ENCODE measurements at places on chromosomes 5 and 9.

- no peak for DNase-seq
Observed at GRCh38 chr5:61811052-61811451, 479.0 kb downstream of the ZSWIM6 start.

DNA sequence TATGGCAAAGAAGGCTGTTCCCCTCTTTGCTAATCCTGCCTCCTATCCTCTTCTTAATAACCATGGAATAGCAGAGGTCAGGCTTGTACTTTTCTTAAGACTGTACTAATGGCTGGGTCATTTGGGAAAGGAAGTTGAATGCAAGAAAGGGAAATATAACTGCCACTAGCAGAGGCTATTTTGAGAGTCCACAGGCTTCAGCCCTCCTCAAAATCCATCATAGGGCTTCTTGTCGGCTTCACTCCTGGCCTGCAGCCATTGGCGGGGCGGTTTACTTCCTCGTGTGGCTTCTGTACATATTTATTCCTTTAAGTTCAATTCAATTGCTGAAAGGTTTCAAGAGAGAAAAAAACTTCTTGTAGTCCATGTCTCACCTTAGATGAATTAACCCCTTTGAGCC lies 2.8 kb upstream of the PARP8 start:
- no peak for DNase-seq

GRCh38 chr5:11946317-11946716 lies 42.1 kb upstream of the CTNND2 start:
- DNase-seq: no peak

- no peak for DNase-seq
Observed at GRCh38 chr5:139836469-139837208, 41.0 kb downstream of the PSD2 start.

- DNase-seq: no peak
Observed at GRCh38 chr5:172388246-172388733, 66.0 kb downstream of the SH3PXD2B start.

DNA sequence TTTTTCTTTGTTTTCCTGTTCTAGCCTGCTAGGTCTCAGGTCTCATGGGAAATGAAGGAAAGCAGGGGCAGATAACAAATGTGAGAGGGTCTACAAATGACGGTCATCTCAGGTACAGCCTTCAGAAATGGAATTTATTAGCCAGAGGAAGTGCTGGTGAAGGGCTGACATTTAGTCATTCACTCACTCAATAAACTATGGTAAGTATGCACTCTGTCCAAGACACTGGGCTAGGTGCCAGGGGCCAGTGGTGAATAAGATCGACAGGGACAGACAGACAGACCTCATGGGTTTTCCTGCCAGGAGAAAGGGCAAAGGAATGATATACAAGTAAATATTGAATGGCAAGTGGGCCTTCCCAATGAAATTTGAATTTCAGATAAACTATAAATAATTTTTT lies 6.3 kb downstream of the PDE6A start:
- no peak for DNase-seq

DNA sequence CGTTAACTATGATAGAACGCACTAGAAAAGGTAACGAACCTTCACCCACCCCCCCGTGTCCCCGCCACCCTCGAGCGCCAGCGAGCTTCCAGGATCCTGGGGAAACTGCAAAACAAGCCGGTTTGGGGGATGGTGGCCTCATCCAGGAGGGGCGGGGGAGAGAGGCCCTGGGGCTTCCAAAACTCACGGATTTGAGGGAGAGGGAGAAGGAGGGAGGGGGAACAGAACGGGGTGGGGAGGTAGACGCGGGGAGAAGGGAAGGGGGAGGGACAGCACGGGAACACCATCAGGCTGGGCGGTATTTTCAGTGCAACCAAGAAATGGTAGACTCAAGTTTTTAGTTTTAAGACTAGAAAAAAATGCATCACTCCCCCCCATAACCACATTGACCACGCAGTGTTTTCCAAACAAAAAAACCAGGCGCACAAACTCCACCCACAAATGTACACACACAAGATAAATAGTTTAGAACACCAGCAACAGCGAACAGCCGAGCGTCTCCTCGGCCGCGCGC lies 1.4 kb downstream of the NRARP start:
- peak; percentile 76 for DNase-seq

DNA sequence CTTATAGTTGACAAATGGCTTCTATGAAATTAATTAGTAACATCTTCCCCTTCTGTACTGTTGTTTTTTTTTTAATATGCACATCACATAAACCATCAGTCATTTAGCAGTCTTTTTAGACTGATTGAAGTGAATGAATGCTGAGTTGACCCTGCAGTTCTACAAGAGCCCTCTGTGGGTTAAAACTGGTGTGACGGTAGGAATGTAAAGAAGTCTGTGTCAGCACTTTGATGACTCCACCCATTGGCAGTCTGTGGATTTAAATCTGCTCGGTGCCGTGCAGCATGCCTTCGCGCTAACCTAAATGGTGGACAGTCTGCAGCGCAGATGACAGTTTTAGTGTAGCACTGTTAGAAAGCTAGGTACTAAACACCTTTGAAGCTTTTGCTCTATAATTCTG lies 3.1 kb downstream of the GTF3C4 start:
- DNase-seq: peak; percentile 7

GRCh38 chr9:111961575-111961974 lies 65.0 kb downstream of the UGCG start:
- peak; percentile 98 for DNase-seq

DNA sequence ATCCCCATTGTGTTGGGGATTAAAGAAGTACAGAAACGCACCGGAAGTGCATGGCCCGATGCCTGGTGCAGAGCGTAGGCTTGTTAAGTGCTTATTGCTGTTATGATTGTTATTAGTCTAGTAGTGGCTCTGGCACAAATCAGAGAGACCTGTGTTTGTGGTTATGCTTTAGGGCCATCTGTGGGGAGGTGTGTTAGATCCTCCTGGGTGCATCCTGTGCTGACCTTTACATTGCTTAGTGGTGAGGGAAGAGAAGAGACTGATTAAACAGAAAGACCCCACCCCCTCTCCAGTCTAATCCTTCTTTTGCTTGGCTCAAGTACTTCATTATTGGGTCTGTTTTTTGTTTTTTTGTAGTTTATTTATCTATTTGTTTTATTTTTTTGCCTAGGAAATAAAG lies 112.7 kb upstream of the SPRY4 start:
- DNase-seq: no peak

- DNase-seq: no peak
Observed at GRCh38 chr5:1197876-1198666, 3.3 kb upstream of the SLC6A19 start.

DNA sequence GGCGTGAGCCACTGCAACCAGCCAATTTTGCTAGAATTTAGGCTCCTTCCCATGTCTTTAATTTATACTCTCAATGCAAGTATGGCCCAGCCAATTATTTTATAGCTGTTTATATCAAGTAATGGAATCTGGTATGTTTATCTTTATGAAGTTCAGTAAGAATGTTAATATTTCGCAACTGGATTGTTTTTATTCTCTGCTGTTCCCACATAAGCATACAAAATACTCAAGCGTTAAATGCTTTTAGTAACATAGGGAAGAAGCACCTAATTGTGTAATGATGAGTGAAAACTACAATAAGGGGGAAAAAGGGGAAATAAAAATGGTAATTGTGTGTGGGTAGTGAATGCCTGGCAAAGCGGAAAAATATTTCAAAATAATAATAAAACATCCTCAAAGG lies 21.3 kb downstream of the PWWP2A start:
- no peak for DNase-seq

DNA sequence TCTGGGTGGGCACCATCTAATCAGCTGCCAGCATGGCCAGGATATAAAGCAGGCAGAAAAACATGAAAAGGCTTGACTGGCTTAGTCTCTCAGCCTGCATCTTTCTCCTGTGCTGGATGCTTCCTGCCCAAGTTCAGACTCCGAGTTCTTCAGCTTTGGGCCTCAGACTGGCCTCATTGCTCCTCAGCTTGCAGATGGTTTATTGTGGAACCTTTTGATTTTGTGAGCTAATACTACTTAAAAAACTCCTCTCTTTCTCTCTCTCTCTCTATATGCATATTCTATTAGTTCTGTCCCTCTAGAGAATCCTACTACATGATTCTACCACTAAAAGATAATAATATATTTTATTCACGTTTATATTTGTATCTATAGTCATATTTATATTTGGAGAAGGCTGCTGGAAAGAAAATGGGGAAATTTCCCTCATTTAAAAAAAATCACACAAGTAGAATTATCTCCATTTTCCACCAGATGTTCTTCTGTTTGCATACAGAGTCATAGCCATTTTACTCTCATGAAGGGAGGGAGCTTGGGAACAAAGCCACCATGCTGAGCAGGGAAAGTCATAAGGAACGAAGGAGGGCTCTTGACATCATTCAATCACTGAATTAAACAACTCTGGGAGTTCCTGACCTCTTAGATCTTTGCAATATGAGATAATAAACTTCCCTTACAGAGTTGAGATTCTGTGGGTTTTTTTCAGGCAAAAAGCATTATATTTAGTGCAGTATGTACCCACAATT lies 1137.4 kb upstream of the CDH18 start:
- no peak for DNase-seq
